Fibroblast of the aortic adventitia (primary cell): ENCODE measurements at places on chromosomes 6 and 20.

DNA sequence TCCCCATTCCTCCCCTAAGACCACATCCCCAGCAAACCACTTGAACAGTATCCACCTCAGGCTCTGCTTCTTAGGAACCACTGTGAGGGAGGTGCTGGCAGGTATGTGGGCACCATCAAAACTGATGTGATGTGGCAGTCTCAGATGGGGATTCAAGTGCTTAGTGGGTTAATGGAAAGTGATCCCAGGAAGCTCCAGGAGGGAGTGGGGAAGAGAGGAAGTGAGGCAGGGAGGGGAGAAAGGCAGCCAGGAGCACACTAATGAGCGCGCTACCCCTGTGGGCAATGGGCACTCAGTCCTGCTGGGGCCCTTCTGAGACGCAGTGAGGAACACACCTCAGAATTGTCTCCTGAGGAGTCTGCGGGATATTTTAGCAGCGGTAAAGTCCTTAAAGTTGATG, 263.1 kb upstream of the MOCS1 start:
- DNase-seq = no peak

- DNase-seq = peak; percentile 60
Observed at GRCh38 chr20:431012-431904, 23.2 kb downstream of the RBCK1 start.

- DNase-seq = no peak
Observed at GRCh38 chr6:81816380-81816779, 63.9 kb upstream of the TENT5A start.

DNA sequence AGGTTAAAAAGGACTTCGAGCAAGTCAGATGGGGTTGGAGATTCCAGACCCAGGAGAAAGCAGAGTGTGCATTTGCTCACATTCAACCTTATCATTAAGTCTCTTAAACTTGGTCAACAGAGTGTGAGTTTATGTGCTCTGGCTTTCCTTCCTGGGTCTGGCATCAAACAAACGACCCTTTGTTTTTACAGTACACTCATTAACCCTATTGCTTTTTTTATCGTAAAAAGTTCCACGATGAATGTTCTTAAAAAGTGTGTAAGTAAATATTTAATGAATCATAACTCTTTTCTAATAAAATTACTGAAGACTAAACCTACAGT, 2.5 kb downstream of the FYN start:
- no peak for DNase-seq

DNA sequence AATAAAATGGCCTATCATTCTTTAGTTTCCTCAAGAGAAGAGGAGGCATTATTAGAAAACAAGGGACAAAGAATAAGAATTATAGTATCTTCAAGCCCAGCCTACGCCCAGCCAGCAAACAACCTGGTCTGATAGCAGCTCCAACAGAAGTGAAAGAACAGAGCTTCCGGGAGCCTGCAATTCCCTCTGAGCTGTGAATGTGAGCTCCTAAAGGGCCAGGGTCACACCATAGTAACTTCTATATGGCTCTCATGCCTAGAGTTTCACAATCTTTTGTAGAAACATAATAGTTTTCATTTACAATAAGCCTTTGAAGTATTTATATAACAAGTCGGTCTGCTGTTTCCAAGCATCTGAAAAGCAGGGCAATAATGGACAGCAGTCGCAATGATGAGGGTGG, 116.5 kb downstream of the SMLR1 start:
- no peak for DNase-seq

DNA sequence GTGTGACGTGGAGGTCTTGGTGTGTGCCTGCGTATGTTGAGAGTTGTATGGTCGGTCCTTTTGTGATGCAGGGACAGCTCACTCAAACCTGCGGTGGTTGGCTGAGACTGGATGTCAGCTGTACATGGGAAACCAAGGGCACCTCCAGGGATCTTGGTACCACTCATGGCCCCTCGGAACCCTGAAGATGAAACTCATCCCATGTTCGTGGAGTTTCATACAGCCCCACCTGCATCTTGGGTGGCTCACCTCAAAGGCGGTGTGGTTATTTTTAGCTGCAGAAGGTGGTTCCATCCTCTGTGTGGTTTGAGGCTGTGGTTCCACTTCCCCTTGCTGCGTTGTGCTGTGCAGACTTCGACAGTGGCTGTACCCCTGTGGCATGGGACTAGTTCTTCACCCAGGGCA, 52.6 kb upstream of the SLC22A1 start:
- DNase-seq = no peak

GRCh38 chr6:130437961-130438360, 72.1 kb downstream of the TMEM200A start:
- no peak for DNase-seq

DNA sequence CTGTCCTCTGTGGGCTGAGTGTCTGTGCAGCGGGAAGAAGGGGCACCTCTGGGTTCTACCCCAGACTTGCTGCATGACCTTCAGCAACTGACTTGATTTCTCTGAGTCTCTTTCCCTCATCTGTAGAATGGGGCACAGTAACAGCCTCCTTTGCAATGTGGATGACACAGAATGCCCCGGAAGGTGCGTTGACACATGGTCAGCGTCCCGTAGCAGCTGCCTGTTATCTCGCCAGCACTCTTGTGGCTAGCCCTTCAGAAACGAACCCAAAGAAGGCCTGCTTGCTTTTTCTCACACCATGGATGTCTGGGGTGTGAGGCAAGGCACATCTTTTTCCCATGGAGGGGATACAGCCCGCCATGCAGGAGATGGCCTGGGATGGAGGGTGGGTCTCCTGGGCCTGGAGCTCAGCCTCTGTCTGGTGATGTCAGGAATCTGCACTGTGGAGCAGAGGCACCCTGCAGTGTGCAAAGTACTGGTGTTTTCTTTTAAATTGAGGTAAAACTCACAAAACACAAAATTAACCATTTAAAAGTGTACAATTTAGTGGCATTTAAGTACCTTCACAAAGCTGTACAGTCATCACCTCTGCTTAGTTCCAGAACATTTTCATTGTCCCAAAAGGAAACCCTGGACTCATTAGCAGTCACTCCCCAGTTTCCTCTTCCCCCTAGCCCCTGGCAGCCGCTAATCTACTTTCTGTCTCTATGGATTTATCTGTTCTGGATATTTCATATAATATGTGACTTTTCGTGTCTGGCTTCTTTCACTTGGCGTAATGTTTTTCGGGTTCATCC, 59.8 kb upstream of the FAM83D start:
- DNase-seq = no peak

- peak; percentile 48 for DNase-seq
Observed at GRCh38 chr20:4828830-4829513, 107.3 kb downstream of the PRND start.

DNA sequence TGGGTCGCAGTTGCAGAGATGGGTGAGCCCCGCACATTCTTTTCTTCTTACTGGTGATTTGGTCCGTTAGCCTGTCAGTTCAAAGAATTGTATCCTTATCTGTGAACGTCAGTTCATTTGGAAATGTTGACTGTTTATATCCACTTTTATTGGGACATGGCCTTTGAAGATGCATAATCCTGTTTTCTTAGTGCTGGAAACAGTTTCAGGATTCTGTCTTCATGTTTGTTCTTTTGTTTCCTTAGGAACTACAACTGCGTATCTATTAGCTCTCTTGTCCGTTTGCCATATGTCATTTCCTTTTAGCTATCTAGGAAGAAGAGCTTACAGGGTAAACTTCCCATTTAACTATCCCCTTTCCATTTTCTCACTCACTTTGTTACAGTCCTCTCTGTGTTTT, 35.0 kb upstream of the TULP1 start:
- DNase-seq = no peak

DNA sequence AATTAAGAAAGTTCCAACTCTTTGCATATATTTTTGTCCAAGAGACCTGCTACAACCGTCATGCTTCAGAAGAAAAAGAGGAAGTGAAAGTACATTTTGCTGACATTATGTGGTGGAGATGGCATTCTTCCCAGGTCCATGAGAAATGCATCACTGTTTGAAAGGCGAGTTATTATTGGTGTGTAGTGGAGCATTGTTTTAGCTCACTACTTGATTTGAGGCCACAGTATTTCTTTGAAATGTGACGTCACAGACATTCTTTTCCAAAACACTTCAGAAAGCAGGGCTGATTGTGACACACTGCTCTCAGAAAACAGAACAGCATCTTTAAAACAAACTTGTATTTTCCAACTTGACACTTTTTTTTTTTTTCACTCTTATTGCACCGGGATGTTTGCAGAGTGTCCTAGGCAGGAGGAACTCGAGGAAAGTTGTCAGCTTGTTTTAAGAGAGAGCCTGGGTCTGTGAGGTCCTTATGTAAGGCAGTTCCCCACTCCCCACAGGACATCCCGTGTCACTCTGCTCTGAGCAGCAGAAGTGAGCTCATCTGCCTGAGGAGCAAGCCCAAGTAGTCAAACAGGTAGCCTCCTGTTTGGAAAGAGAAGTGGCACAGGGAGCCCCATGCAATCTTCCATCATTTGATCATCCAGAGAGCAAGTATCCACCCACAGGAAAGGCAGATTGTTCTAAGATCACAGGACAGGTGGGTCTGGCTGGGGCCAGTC, 1.1 kb downstream of the SPTLC3 start:
- DNase-seq = peak; percentile 99

DNA sequence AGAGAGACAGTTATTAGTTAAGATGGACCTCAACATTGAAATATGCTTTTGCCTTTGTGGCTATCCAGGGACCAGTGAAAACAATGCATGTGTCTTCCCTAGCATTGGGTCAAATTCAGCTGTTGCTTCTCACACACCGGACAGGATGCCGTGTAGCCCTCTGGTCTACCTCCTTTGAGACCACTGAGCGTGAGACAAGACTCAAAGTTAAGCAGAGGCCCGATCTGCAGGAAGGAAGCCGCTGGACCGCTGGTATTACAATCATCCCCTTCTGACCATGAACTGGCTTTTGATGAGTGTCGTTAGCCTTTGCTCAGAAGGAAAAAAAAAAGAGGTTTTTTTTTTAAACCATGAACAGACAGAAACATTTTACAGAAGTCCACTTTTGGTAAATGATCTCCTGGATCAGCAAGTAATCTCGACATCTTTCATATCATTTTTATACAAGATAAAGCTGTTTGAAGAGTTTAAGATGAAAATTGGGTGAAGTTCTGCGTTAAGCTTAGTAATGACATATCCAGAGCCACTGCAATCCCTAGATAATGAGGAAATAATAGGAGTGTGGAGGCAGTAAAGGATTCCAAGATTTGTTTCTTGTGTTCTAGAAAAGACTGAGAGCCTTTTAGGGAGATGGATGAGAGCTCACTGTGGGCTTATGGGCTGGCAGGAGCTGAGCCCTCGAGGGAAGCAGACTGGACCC, 622.8 kb downstream of the QKI start:
- no peak for DNase-seq

DNA sequence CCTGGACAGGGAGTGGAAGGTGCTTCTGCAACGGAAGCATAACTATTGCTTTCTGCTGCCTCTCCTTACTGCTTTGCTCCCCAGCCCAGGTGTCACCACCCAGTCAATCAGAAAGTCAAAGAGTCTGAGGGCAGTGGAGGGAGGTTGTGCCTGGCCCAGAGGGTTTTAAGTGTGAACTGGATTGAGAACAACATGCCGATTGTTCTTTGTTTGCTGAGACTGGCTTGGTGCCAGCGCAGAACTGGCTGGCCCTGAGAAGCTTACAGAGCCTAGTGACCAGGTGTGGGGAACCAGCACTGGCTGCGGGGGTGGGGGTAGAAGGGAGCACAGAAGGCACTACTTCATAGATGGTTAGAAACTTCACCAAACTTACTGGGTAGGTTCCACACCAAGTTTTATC, 31.1 kb upstream of the ENPP4 start:
- DNase-seq = no peak

GRCh38 chr6:26594730-26595632, 1.8 kb upstream of the ABT1 start:
- peak; percentile 81 for DNase-seq

DNA sequence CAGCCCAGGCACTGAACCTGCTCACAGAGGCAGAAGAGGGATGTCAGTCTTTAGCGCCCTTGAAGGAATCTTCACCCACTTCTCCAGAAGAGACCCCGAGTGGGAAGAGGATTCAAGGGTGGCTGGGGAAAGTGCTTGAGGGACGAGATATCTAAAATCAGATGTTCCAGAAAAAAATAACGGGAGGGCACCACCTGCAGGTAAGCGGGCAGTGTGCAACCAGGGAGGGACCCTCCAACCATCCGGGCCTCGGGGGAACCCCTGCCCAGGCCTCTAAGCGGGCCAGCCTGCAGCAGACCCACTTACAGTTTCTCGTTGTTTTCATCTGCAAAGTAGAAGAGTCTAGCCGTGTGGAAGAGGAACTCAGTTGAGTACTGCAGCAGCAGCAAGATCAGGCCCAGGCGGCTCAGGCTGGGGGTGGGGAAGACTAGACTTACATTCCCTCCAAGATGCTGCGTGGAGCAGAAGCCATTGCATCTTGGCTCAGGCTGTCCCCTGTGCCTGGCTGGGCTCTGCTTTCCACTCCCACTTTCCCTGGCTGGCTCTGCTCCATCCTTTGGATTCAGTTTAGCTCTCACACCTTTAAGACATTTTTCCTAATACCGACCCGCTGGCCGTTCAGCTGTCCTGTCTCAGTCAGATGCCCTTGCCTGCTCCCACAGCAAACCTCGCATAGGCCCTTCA, 71.0 kb downstream of the TRAM2 start:
- no peak for DNase-seq

GRCh38 chr6:17483391-17484016, 90.1 kb downstream of the CAP2 start:
- DNase-seq = no peak

GRCh38 chr6:112288475-112288874, 34.1 kb upstream of the LAMA4 start:
- DNase-seq = peak; percentile 30

DNA sequence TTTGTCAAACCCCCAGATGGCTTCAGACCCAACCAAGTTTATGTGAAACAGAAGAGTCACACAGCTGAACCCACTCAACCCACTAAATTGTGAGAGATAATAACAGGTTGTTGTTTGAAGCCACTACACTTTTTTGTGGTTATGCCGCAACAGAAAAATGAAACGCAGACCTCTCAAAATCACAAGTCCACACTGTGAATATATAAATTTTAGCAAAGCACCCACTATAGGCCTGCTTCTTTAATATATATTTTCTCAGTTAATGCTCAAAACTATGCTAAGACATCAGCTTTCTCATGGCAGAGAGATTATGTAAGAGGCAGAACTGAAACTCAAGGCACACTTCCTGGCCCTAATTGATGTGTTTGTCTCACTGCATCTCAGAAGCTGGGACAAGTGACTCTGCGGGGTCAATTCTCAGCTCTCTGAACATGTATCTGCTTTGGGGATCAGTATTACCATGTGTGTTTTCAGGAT, 27.7 kb downstream of the MAP3K5 start:
- DNase-seq = no peak

DNA sequence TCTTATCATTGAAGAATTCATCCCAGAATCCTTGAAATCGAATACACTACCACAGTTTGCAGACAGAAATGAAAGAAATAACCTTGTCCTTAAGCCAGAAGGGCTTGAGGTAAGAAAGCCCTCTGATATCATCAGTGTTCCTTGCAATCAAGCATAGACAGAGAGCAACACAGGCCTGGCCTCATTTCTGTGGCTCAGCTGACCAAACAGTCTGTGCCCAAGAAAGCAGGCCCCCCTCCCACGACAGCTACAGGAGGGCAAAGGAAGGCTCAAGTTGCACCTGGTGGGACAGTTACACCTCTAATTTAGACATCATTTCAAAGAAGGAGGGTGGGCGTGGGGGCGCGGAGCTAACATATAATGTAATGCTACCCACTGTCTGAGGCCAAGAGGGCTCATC, 21.6 kb downstream of the KIF16B start:
- DNase-seq = no peak
